CD4-positive, alpha-beta T cell treated with Interleukin-4 for 4 hours (primary cell): ENCODE measurements at places on chromosomes 2 and 18.

- DNase-seq = no peak
Measured at GRCh38 chr2:147614979-147615470, 229.8 kb upstream of the ACVR2A start.

- no peak for DNase-seq
Measured at GRCh38 chr18:21853775-21854552, 113.4 kb downstream of the MIB1 start.

DNA sequence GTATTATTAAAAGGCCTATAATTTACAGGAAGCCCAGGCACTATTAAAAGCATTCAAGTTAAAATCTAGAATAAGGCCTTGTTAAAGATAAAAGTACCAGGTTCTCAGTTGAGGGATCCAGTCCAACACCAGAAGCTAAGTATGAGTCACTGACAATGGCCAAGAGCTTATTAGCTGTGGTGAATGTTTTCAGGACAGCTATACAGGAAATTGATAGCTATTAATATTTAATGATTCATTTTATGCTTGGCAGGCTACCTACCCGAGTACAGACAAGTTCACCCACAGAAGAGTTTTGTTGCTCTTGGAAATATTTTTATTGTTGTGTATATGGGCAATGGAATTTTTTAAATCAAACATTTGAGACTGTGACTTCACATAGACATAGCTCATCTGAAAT lies 729.6 kb upstream of the ZNF804A start:
- DNase-seq = no peak

DNA sequence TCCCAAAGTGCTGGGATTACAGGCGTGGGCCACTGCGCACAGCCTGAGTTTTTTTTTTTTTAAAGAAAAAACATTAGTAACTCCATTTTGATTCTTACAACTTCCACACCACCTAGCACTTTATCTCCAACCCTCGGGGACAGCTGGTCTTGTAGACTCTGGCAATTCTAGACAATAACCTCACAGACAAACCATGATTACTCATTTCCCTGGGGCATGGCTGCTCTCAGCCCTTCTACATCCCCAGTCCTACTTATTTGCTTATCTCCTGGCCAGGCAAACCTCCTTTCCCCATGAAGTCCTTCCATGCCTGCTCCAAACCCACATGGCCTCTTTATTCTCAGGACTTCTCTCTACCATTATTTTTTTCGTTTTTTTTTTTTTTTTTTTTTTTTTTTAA lies 91.1 kb downstream of the ACTR3 start:
- DNase-seq = no peak

GRCh38 chr2:16055848-16056580 lies 115.7 kb downstream of the MYCN start:
- no peak for DNase-seq
